RWPE1 (cell line): ENCODE measurements at places on chromosomes 3 and 15.

DNA sequence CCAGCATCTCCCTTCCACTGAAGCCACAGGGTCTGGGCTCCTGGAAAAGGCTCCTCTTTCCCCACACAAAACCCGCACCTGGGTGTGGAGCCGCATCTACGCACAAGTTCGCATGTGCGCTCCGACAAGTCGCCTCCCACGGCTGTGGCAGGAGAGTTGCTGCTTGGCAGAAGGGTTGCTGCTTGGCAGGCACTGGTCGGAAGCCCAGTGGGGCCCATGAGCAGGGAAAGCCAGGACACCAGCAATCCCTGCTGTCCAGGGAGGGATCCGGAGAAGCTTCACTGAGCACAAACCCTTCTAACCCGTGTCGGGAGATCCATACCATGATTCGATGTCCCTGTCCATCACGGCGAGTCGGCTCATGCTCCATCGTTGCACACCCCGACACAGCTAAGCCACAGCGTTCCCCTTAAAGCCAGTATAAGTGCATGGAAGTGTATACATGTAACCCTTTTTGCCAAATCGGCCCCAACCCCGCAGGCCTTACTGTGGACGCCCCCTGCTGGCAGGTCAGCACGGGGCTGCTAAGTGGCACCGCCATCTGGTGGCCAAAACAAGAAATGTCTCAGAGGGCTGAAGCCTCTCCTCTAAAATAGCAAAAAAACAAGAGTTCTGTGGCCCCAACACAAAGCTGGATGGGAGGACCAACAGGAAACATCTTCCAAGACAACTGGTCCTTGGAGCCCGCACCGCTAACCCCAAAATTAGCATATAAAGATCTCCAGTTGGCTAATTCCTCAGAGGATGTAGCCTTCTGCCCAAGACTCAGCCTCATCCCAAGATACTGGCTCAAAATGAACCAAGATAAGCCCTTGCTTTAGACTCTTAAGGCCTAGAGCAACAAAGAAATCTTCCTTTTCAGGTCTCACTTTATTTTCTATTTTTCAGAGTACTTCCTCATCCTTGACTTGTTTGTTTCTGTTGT is 8.3 kb downstream of the ANKRD63 start:
- peak; percentile 71 for DNase-seq

- DNase-seq = no peak
Observed at GRCh38 chr3:9347887-9348286, 15.0 kb upstream of the THUMPD3 start.

DNA sequence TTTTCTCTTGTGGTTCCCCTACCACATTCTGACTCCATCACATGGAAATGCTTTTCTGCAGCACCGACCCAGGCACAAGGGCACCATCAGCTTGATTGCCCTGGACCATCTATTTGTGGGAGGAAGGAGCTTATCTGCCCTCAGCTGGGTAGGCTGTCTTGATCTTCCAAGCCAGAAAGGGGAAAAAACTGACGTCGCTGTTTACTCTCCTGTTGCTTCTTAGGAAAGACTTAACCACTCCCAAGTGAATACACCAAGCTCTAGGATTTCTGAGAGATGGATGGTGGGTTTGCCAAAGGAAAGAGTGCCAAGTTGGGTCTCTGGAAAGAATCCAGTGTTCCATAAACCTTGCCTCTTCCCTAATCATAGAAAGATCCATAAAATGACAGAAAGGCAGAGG is 4.0 kb downstream of the TNFAIP8L3 start:
- DNase-seq = no peak

- no peak for DNase-seq
Observed at GRCh38 chr3:178485756-178486155, 50.5 kb upstream of the KCNMB2 start.

GRCh38 chr3:186342197-186342596 is 19.8 kb downstream of the DGKG start:
- no peak for DNase-seq
